Bronchus fibroblast of lung (primary cell): ENCODE measurements at places on chromosomes 3 and 15. TPM values are rescaled to one million over a fixed set of nuclear protein-coding genes. Genes with fewer than 3 reads are reported as not detected.

Gene SLC35G2
- total RNA-seq = 5.9 and 6.8 TPM in 2 replicates

Gene CP
- total RNA-seq = under 0.01 and 0.17 TPM in 2 replicates

Gene UBE2E2
- total RNA-seq = 32.4 and 35.0 TPM in 2 replicates

Gene TMEM207
- not detected in 2 replicates for total RNA-seq

Gene GATA2
- total RNA-seq = 2.8 and 3.7 TPM in 2 replicates

Gene GPX1
- total RNA-seq = 639 and 677 TPM in 2 replicates

Gene SPSB4
- total RNA-seq = not detected in 2 replicates
